ENCODE measurements at places on chromosomes 2 and 18.

- no peak for DNase-seq
Observed at GRCh38 chr2:37415128-37415820, 70.8 kb downstream of the QPCT start.

DNA sequence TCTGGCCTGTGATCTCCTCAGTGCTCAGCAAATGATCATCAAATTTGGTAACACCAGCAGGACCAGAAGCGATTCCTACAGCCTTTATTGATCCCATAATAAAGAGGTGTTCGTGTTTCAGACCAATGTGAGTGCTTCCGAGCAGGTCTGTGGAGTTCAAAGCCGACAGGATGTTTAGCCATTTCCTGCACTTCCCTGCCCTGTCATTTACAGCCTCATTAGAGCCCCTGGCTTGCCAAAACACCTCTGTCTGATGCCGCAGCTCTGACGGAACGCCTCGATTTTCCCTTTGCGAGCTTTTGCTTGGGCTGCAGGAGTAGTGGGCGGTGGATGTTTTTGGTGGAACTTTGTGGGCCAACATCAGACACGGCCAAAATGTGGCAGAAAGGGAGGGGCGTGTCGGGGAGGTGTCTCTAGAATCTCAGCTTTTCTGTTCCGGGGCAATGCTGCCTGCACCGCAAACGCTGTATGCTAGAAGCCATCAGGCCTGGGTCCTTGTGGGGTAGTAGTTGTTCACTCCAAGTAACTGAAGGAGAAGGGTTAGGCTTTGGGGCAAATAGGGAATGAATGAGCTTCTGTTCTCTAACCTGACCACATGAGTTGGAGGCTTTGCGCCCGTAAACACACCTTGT lies 26.1 kb upstream of the INHBB start:
- DNase-seq: no peak

- peak; percentile 71 for DNase-seq
Observed at GRCh38 chr2:219344751-219345430, 12.3 kb upstream of the RESP18 start.

GRCh38 chr18:49380801-49381200 lies 79.6 kb downstream of the DYM start:
- DNase-seq: no peak

GRCh38 chr2:233473386-233473791 lies 93.2 kb downstream of the USP40 start:
- no peak for DNase-seq

DNA sequence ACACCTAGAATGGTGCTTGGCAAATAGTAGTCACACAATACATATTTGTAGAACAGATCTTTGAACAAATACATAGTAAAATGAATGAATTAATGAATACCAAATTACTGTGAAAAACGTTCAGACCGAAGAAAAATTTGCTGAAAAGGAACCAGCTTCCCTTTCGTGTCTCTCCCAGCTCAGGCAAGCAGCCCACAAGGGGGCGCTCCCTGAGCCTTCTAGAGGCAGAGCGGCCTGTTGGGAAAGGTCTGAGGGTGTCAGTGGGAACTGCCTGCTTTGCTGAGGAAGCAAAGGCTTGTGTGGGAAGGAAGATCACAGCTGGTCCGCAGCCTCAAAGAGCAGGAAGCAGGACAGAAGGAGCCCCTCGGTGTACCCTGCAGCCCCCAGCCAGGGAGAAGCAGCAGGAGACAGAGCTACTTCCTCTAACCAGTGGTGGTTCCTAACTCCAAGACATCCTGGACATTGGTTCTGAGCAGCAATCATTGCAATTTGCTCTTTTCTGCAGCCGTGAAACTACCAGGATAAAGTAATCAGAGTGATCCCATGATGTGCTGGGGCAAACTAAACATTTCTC lies 231.1 kb downstream of the ANKRD30B start:
- DNase-seq: no peak

- DNase-seq: no peak
Observed at GRCh38 chr18:67400502-67401117, 115.9 kb downstream of the DSEL start.

DNA sequence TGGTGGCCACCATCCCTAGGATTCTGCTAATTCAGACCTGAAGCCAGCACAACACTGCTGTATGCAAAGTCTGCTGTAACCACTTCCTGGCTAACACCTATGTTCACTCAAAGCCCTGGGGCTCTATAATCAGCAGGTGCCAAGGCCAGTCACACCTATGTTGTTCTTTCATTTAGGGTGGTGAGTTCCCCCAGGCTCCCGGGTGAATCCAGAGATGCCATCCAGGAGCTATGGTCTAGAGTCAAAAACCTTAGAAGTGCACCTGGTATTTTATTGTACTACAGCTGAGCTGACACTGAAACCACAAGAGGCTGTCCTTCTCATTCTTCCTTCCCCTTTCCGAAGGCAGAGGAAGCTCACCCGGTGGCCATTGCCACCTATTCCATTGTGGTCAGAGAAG lies 46.2 kb upstream of the CCDC141 start:
- DNase-seq: no peak

DNA sequence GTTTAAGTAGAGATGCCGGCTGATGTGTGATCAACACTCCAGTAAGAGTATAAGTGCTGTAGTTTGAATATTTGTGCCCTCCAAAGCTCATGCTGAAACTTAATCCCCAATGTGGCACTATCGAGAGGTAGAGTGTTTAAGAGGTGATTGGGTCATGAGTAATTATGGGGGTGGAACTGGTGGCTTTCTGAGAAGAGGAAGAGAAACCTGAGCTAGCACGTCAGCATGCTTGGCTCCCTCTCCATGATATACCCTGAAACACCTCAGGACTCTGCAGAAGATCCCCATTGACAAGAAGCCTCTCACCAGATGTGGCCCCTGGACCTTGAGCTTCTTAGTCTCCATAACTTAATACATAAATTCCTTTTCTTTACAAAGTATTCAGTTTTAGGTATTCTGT lies 584.8 kb downstream of the TSN start:
- no peak for DNase-seq

GRCh38 chr18:59051470-59052165 lies 88.1 kb upstream of the SEC11C start:
- no peak for DNase-seq

DNA sequence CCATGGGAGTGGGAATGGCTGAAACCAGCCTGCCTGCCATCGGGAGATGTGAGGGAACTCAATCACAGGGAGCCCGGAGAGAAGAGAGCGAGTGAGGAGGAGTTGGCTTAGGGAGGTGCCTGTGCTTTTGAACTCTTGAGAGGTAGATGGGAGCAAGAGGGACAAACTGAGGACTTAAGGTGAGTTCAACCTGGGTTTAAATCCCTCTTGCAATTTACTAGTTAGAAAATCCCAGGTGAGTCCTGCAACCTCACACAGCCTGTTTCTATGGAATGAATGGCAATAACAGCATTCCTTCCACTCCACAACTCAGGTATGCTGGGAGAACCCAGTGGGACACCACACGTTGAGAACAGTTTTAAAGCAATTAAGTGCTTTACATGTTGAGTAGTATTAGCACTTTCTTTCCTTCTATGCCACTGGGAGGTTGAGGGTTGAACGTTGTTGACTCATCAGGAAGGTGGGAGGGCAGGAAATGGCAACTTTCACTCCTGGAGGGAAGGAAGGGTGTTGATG lies 57.3 kb downstream of the VIT start:
- DNase-seq: no peak

- peak; percentile 46 for DNase-seq
Observed at GRCh38 chr2:157628477-157629415, at the start of gene ACVR1C. TSS of gene ACVR1C (minus strand) at chr2:157628864. CDS start at chr2:157628644, 220 bp downstream.

DNA sequence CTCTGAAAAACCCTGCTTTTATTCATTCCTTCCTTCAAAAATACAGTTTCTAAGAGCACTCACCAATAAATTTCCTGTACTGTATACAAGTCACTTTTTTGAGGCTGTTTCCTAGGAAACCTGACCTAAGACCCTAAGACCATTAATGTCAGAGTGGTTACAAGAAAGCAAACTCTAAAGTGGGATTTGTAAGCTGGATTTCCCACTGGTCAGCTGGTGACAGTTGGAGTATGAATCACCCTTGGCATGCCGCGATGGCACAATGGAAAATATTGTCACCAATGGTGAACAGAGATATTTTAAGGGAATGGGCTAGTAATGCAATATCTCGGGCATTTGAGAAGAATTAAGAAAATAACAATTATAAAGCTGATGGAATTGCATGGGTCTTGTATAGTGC lies 101.9 kb downstream of the COL3A1 start:
- no peak for DNase-seq

DNA sequence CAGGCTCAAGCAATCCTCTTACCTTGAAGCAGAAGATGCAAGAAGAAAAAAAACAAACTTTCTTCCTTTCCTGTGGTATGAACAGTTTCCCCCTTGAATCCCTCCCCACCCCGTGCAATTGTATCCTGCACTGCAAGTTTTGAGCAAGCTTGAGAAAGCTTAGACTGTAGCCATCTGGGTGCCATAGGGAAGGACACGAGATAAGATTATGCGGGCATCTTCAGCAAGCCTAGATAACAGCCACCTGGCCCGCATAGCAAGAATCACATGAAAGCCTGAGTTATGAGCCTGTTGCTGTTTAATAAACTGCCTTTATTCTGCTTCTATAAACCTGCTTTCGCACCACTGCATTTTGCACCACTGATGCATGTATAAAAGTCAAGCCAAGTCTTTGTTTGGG lies 27.3 kb upstream of the CDCA7 start:
- DNase-seq: no peak

DNA sequence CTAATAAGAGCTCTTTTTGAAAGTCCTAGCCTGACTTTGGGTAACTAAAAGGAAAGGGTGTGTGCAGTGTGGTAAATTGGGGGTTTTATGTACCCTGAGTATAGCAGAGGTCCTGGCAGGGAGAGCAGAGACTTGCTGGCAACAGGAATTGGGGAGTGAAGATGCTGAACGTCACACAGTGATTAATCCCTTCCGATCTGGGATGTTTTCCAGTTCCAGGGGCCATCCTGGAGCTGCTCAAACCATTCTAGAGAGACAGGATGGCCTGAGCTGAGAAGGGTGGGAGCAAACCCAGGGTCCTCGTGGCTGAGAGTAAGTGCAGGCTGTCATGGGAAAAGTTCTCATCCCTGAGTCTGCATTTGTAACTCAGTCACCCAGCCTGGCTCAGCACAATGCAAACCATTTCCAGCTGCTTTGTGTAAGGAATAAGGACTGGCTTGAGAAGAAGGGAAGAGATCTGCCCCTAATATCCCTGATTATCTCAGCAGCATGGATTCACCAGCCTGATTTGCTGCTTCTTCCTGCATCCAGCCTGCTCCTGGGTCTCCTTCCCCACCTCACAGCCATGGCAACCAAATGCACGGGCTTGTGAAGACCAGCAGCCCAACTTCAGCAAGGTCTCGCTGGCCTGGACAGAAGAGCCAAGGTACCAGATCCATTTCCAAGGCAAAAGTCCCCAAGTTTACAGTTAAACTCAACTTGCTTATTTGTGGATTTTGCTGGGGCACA lies 47.1 kb upstream of the CELF4 start:
- no peak for DNase-seq

GRCh38 chr18:55447672-55448018 lies 140.3 kb downstream of the TCF4 start:
- DNase-seq: no peak

- no peak for DNase-seq
Observed at GRCh38 chr2:14079576-14079975, 552.9 kb upstream of the LRATD1 start.

DNA sequence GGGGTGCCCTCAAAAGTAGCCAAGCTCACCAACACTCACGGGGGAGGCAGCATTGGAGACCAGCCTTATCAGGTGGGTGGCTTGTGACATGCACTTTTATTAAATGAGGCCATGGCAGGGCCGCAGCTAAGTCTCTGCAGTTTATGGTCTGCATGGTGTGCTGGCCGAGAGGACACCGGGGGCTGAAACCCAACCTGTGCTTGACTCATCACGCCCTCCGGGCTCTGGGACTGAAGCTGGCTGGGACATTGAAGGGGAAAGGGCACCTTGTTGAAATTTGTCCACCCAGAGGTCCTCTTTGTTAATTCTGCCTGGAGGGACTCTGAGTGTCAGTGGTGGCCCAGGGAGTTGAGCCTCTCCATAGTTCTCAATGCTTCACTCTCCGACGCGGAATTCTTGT lies 17.7 kb upstream of the NTSR2 start:
- DNase-seq: no peak

- DNase-seq: no peak
Observed at GRCh38 chr18:63894106-63894772, 6.7 kb downstream of the SERPINB2 start.

Data from right lung (tissue), 10 donors.